Neural crest cell (in vitro differentiated cells): ENCODE measurements at places on chromosomes 11 and 22.

DNA sequence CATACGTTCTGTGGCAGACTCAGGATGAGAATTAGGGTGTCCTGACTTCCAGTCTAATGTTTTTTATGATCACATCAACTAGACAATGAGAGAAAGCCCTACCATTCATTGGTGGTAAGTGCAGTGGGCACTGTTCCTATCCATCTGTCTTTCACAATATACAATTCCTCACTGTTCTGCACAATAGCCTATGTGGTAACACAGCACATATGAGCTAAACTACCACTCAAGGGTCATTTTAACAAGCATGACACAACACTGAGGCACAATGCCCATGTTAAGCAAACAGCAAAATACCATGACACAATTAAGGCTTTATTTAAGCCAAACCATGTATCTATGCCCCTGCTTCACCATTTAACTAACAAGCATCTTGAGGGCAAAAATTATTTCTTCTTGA lies 52.3 kb downstream of the SIK3 start:
- DNase-seq: no peak

GRCh38 chr22:30266445-30267381 lies at the start of gene OSM:
Gene OSM, minus strand, starts transcription at chr22:30266851. Its CDS starts 52 bp downstream, at chr22:30266799.
- DNase-seq: no peak

DNA sequence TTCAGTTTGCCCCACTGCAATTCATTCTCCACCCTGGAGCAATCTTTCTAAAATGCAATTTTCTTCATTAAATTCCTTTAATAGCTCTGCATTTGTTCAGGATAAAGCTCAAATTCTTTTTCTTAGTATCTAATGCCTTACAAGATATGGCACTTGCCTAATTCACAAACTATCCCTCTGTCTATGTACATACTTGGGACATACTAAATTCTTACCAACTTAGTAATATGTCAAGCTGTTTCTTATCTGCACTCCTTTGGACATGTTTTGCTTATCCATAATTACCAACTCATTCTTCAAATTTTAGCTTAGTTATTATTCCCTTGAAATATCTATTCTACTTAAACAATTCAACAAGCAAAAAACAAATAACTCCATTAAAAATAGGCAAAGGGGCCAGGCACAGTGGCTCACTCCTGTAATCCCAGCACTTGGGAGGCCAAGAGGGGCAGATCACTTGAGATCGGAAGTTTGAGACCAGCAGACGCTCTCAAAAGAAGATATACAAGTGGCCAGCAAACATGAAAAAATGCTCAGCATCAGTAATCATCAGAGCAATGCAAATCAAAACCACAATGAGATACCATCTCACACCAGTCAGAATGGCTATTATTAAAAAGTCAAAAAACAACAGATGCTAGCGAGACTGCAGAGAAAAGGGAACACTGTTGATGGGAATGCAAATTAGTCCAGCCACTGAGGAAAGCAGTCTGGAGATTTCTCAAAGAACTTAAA lies 96.9 kb downstream of the FAM76B start:
- no peak for DNase-seq

DNA sequence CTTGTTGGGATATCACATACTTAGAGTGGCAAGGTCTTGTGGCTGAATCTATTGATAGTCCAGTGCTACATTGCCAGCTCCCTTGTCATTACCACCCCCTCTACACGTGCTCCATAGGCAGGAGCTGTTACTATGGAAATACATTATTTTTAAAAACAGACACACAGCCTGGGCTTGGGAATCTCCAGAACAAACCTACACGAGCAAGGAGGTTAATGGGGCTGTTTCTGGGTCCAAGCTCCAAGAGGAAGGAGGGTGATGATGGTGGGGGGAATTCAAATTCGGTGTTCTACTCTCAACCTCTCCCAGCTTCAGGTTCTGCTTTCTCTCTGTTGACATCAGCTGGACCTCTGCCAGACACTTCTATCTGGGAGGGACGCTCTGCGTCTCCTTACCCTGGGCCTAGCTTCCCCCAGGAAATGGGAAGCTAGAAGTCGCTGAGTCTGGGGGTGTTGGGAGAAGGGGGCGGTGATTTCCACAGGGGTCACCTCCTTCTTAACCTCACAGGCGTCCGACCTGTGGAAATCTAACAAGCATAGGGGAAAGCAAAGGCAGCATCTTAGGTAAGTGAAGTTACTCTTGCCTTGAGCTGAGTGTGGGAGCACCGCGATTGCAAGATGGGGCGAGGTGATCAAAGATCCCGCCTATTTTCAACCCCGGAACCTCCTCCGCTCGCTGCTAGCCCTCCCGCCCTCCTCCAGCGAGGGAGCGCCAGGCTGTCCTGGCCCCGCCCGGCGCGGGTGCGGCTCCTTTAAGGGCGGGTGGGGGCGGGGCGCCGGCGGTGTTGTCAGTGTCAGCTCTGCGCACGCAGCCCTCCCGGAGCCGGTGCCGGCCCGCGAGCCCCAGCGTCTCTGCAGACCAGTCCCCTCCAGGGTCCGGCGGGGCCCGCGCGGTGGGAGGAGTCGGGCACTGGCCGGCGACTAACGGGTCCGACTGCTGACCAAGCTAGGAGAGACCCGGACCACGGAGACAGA lies at the start of gene C2CD2L:
TSS of gene C2CD2L (plus strand) at position 781 of the 974 bp plus-strand sequence. CDS start 398 bp downstream, outside the sequence.
- DNase-seq: peak; percentile 71

- no peak for DNase-seq
Measured at GRCh38 chr11:83676056-83676601, 390.0 kb upstream of the CCDC90B start.

- DNase-seq: no peak
Measured at GRCh38 chr11:33344611-33345010, 87.4 kb downstream of the HIPK3 start.
